ENCODE measurements at places on chromosomes 6 and 20.

GRCh38 chr6:139173172-139173571 is 38.3 kb downstream of the HECA start:
- DNase-seq, result peak; percentile 54

- DNase-seq, result no peak
These were observed 238.2 kb upstream of the NOX3 start for GRCh38 chr6:155693573-155694418.

- DNase-seq, result no peak
These were observed 7.4 kb downstream of the SMOC2 start for GRCh38 chr6:168448243-168448855.

GRCh38 chr20:62366370-62367135 is 559 bp downstream of the LAMA5 start:
- no peak for DNase-seq

- no peak for DNase-seq
These were observed 44.7 kb upstream of the SLC22A16 start for GRCh38 chr6:110520992-110521543.

DNA sequence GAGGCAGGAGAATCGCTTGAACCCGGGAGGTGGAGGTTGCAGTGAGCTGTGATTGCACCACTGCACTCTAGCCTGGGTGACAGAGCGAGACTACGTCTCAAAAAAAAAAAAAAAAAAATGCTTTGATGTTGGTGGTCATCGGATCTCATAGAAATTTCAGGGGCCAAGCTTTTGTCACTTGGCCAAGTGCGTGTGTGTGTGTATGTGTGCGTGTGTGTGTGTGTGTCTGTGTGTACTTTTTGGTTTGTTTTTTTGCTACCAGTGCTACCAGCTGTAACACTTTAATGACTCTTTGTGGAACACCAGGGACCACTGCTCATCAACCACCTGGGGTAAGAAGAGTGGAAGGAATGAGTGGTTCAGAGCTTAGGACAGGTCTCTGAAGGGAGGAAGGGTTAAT is 49.7 kb downstream of the TRAF3IP2 start:
- no peak for DNase-seq

- DNase-seq, result no peak
These were observed 300.7 kb downstream of the TENT5A start for GRCh38 chr6:81451787-81452186.

DNA sequence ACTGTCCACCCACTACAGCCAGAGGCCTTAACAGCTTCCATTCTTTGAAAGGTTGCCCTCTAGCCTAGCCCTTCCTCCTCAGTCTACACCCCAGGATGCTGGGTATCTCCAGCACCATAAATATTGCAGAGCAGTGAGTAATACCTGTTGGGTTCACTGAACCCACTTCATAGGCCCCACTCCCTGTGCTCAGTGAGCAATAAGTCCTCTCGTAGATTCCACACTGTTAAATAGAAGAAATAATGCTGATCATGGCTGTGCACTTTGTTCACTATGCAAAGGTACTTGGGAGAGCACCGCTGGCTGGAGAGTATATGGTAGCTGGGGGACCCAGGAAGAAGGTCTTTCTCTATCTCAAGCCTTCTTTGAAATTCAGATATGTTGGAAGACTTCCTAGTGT is 87.3 kb downstream of the RSPH3 start:
- DNase-seq, result peak; percentile 7

DNA sequence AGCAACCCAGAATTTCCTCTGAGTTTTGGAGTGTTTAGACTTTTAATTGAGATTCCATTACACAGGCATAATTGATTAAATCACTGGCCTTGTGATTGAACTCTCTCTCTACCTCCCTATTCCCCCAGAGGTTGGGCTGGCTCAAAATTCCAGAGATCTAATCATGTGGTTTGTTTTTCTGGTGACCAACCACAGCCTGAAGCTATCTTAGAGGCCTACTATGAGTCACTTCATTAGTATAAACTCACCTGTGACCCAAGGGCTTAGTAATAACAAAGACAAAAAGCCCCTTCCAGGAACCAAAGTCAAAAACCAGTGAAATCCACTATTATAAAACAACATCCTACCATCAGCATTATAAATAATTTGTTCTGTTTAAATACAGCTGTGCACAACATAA is 992.5 kb upstream of the CITED2 start:
- no peak for DNase-seq

DNA sequence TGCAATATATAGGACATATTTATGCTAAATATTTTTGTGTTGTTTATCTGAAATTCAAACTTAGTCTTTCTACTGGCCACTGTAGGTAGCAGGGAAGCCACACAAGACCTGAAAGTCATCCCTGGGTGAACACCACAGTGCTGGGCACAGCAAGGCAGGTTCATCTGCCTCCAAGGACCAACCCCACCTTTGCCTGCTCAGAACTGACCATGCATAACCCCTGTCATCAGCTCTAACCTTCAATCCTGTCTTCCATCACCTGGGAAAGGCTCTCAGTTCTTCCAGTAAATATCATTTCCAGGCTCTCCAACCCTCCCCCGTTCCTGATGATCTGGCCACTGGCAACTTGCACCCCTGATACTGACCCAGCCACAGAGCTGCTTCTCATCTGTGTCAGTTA is 32.7 kb upstream of the CST7 start:
- no peak for DNase-seq

DNA sequence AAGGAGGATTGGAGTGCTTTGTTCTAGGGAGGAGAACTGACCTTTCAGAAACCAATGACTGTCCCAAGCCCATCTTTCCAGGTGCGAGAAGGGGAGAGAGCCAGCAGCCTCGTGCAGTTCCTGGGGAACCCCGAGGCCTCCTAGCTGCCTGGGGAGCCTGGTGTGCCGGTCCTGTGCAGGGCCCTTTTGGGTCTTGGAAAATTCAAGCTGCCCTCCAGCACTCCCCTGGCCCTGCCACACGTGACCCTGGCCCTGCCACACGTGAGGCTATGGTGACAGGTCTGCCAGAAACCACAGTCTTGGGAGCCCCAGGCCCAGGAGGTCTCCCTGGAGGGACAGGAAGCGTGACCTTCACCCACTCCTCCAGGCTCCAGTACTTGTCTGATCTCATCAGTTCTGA is 15.7 kb downstream of the IP6K3 start:
- DNase-seq, result no peak

- DNase-seq, result no peak
These were observed 123.4 kb downstream of the FLRT3 start for GRCh38 chr20:14214046-14214445.

DNA sequence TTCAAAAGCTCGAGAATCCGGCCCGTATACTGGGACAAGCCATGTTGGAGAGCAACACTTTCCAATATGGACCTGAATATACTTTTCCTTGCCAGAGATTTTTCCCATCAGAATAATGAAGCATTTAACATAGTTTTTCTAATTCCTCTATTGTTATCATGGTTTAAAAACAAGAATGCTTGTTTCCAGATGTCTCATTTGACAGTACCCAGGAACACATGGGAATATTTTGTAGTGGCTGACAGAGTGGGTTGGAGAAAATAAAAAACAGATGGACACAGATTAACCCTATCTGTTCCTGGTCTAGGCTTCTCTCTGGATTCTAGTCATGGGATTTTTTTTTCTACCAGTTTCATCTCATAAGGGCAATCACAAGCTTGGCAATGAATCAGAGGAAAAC is 164.8 kb upstream of the CEP162 start:
- no peak for DNase-seq

DNA sequence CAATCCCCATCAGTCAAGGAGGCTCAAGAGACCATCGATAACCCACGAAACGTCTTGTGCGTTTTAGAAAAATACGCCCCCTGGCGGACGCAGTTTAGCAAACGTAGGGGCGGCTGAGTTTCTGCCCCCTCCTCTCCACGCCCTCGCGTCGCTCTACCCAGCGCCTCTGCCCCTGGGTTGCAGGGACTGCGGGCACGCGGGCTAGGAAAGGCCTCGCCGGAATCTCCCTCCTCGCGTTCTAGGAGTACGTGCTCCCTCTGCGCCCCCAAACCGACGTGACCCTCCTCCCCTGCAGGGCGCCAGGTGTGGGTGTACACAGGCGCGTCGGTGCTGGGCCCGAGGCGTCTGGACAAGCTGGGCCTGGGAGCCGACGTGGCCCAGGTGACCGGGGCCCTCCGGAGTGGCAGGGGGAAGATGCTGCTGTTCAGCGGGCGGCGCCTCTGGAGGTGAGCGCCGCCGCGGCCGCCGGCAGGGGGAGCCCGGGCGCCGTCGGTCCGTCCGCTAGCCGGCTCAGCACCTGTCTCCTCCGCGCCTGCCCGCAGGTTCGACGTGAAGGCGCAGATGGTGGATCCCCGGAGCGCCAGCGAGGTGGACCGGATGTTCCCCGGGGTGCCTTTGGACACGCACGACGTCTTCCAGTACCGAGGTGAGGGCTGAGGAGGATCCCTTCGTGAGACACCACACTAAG is 5.3 kb downstream of the MMP9 start:
- peak; percentile 77 for DNase-seq

- no peak for DNase-seq
These were observed 74.8 kb downstream of the PHACTR1 start for GRCh38 chr6:12791371-12791770.

GRCh38 chr6:47345761-47346160 is 36.1 kb upstream of the TNFRSF21 start:
- no peak for DNase-seq

DNA sequence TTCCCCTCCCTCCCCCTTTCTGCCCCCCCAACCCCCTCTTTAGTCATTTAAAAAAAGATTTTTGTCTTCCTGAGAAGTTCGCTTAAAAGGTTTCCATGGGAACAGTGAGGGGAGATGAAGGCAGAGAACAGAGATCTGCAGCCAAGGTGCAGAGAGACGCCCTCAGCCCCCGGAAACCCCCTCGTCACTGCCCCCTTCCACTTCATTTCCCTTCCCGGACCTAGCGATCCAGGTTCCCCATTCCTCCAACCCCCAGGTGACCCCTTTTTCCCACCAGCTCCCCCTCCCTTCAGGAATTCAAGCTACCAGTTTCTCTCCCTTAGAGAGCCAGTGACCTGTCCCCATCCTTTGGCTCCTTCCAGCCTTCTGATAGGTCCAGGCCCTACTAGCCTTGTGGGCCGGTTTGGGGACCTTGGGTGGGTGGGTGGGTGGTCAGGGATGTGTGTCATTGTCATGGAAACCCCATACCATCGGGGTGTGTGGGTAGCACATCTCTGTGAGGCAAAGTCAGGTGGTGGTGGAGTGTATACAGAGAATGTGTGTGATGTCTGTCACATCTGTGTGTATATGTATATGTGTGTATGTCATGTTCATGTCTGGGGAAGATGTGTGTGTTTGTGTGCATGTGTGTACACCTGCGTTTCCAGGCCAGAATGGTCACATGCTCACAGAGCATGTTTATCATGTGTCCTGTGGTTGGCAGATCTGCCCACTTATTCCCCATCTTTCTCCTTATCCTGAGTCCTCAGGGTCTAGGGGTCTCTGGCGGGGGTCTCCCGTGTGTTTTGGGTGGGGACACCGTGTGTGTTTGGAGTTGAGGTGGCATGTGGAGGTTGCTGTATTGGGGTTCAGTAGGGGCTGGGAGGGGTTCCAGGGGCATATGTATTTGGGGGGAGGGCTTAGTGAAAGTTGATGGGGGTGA is 7.0 kb downstream of the SYNGAP1 start:
- DNase-seq, result no peak

DNA sequence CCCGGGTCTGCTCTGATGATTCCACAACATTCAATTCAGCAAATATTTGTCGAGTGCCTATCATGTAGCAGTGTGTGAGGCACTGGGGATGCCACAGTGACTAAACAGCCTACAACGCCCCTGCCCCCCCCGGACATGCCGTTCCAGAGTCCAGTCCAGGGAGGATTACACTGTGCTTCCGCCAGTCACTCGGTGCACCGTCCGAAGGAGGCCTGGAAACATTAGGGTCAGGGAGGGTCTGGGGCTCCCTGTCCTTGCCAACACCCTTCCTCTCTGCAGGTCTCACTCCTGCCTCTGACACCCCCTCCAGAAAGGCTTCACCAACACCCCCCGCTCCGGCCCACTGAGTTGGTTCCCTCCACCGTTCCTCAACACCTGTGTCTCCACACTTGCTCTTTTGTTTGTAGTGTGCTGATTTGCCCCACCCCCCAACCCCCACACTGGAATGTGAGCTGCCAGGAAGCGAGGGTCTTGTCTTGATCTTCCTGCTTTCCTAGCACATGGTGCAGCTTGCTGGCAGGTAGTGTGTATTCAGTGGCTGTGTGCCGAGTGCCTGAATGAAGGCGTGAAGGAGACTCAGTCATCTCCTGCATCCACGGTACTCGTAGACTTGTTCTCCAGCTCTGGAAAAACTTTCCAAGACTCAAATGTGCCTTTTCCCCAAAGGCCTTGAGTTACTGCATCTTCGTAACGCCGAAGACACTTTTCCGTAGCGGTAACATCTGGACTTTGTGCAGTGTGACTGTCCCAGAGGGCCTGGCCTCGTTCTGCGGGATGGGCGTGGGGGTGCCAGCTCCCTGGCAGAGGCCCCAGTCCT is 150.4 kb downstream of the ZDHHC14 start:
- no peak for DNase-seq

- no peak for DNase-seq
These were observed 54.4 kb downstream of the PERP start for GRCh38 chr6:138052783-138053182.

- DNase-seq, result no peak
These were observed 96.1 kb downstream of the NUS1 start for GRCh38 chr6:117771403-117771802.

GRCh38 chr6:13523826-13524622 is 36.6 kb upstream of the GFOD1 start:
- no peak for DNase-seq

DNA sequence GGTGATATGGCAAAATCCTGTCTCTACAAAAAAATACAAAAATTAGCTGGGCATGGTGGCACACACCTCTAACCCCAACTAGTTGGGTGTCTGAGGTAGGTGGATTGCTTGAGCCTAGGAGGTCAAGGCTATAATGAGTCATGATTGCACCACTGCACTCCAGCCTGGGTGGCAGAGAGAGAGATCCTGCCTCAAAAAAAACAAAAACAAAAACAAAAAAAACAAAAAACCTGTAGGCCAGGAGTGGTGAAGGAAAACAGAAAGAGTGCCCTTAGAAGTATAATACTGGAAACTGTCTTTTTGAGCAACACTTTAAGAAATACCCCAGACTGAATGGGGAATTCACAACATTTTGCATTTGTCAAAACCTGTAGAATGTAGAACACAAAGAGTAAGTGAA is 85.3 kb downstream of the JARID2 start:
- no peak for DNase-seq

DNA sequence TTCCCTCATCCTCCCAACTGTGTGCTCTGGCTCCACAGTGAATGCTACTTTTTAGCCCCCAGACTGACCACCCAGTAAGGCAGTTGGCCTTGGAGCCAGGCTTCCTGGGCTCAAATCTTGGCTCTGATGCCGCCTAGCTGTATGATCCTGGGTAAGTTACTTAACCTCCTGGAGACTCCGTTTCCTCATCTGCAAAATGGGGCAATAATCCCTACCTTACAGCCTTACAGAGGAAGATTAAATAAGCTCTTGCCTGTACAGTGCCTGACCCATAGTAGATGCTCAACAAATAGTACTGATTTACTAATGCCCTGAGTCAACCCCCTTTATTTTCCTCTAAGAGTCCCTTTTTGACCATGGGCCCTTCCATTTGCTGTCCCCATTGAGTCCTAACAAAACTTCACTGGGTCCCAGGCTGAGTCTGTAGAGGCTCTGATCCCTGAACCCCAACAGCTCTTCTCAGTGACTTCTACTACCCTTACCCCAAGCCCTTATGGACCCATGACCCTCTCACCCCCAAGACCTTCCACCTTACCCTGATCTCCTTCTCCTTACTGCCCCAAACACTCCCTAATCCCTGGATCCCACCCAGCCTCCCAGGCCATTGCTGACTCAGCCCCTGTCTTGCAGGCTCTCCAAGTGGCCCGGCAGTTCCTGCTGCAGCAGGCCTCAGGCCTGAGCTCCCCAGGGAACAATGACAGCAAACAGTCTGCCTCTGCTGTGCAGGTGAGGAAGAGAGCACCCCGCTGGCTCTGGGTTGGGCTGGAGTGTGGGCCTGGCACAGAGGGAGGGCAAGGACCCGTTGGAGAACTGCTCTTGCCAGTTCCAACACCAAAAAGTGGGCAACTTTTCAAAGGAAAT is 31.4 kb downstream of the FOXP4 start:
- DNase-seq, result no peak
